ENCODE measurements at places on chromosomes 5 and 9.

DNA sequence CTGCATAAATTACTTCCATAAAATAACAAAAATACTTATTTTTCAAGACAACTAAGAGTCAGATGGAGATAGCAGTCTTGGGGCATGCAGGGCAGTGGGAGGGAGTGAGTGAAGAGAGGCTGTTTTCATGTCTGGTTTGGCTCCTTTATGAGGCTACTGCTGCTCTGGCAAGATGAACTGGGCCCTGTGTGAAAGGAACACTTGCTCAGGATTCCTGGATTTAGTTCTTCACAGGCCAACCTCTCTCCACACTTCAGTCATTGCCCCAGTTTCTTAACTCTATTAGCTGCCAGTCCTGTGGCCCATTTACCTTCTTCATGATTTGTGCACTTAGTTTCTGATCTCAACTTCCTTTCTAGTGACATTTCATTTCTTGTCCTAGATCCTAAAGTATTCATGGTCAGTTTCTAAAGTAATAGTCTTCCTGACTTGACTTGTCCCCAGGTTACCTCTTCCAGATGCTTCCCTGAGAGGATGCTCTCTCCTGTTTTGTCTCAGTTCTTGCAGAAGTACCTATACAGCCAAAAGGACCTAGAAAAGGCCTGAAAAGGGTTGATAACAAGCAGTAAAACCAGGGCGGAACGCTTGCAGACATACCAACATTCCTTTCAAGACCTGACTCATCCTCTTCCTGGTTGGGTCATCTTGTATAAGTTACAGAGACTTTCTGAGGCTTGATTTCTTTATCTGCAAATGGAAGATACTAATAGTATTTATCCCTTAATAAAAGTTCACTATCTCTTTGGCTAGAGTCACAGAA, 77.0 kb upstream of the ZFAND5 start:
- no peak for DNase-seq

DNA sequence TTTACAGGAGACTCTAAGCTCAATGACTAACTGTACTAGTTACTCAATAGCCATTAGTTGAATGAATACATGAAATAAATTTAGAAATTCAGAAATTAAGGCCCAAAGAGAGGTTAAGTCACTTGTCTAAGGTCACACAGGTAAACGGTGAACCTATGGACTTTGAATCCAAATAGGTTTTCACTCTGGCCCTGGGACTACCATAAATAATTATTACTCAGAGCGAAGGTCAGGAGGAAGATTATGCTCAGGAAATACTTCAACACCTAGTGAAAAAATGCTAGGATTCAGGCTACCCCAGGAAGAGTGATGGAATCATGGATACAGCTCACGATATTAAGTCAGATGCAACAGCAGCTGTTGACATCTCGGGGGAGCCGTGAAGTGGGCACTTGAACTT, 417.4 kb downstream of the GABRG2 start:
- DNase-seq: no peak

DNA sequence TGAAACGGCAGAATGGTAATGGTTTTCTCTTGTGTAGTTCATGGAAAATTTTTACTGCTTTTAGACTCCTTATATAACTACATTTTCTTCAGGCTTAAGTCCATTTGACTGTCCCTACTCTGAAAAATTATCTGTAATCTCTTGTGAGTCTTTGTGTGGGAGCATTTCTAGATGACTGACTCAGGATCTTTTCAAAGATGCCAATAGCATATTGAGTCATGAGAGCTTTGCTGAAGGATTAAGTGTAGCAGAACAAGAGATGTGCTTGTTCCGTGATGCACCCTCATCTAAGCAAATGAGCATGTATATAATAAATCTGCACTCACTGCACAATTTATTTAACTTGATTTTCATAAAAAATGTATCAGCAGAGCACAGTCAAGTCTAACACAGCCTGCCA, 298.7 kb upstream of the CDH6 start:
- no peak for DNase-seq

DNA sequence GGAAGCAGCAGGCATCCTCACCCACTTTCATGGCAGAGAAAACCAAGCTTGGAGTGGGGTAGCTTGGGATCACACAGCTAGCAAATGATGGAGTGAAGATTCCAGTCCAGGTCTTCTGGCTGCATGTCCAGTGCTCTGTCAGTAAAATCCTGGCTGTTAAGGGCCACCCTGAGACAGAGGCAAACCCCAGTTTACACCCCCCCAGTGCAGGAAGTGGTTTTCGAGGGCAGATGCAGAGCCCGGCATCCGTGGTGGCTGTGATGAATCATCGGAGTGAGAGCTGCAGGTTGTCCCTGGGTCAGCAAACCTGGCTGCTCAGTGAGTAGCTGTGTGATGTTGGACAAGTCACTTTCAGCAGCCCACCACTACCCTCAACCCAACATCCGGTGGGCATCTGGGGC, 115.4 kb downstream of the RGS3 start:
- peak; percentile 86 for DNase-seq

- no peak for DNase-seq
Measured at GRCh38 chr9:127303830-127304229, 39.3 kb downstream of the GARNL3 start.

GRCh38 chr5:2582507-2582906, 169.0 kb downstream of the IRX2 start:
- no peak for DNase-seq

DNA sequence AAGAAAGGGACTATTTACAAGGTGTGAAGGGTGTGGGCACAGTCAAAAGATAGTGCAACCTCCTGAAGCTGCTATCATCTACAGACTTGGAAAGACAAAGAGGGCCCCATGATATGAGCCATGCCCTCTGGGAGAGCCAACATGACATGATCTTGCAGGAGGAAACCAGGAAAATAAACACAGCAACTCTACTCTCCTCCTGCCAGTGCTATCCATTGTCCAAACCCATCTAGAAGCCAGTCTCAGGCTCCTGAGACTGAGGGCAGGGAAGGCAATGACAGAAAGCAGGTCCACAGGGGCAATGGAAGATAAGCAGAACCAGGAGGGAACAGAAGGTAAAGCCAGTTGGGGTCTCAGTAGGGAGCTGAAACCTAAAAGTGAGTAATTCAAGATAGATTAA, 37.1 kb downstream of the PLPP1 start:
- no peak for DNase-seq

GRCh38 chr5:131378721-131379541, 115.1 kb downstream of the CDC42SE2 start:
- DNase-seq: no peak

DNA sequence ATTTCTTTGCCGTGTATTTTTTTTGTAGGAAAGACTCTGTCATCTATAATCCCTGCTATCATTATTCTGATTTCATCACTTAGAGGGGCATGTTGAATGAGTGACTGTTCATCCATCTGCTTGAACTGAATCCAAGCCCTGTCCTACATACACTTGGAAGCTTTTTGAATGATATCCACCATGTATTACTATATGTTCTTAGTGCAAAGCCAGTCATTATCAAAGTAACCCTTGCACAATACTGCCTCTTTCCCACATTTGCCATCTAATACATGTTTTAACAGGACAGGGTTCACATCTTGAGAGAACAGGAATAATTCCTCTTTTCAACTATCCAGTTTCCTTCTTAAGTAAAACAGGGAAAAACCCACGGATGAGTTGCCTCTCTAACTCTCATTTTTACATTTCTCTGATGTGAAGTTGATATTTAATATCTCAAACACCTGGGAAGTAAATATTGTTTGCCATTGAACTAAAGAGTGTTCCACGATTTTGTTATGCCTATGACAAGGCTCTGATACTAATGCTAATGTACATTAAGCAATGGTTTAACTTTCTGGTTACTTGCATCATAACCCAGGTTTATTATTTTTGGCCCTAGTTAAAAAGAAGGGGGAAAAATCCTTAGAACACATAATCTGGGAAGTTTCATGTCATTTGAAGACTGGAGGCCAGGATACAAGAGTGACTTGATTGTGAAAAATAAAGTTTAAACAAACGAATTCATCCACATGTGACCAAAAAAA, 103.7 kb upstream of the TARS1 start:
- no peak for DNase-seq

- DNase-seq: peak; percentile 70
Measured at GRCh38 chr5:1005249-1005851, 3.3 kb upstream of the NKD2 start.

GRCh38 chr5:175617447-175617846, 40.4 kb upstream of the HRH2 start:
- DNase-seq: no peak

DNA sequence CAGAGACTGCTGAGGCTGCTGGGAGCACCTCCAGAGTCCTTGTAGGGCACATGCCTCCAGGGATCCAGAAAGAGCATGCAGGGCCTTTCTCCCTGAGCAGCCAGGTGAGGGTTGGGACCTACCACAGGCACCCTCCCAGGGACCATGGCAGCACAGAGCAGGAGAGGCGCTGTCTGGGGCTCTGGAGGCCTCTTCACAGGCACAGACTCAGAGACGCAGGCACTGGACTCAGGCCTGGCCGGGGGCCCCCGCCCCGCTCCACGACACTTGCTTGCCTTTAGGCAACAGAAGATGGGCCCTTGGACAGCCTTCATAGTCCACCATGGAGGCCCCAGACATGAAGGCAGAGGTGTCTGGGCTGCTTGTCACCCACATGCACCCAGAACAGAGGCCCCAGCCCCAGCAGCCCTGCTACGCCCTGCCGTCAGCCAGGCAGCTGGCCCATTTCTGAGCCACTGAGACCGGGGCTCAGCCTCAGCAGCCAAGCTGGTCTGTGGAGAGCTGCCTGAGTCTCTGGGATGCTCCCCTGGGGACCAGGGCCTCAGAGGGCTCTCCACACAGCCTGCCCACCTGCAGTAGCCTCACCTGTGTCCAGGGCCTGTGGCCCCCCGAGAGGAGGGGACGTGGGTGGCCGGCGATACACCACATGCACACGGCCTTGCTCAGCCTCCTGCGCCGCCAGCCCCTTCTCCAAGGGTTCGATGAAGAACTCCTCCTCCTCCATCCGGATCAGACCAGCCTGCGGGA, 72.8 kb downstream of the ADAMTS2 start:
- peak; percentile 67 for DNase-seq

DNA sequence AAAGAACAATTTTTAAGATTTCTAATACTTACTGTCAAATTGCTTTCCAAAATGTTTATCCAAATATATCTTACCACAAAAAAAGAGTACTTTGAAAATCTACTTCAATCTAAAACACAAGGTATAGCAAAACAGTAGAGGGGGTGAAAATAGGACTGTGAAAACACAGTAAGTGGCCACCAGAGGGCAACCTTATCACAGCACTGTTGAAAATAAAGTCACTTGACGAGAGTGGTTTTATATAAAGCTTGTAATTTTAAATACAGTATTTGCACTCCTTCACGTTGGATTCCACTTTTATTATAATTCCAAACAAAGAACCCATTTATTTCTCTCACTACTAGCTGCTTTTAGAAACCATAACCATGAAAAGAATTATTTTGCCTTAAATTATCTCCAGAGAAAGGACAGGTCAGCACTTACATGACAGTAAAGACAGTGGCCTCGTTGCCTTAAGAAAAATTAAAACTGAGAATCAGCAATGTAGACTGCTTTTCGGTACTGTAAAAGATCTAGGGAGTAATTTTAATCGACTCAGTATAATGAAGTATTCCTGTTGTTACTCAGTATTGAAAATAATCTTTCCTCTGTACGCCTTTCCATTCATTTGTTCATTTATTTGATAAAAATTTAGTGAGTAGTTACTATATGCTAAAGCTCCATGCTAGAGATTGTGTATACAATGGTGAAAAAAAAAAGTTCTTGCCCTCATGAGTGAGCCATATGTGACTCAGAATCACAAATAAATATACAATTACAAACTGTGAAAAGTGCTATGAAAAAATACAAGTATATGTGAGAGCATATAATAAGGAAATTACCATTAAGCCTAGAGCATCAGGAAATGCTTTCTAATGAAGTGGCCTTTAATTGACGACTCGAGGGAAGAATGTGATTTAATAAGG, 40.0 kb upstream of the CDK5RAP2 start:
- DNase-seq: no peak

DNA sequence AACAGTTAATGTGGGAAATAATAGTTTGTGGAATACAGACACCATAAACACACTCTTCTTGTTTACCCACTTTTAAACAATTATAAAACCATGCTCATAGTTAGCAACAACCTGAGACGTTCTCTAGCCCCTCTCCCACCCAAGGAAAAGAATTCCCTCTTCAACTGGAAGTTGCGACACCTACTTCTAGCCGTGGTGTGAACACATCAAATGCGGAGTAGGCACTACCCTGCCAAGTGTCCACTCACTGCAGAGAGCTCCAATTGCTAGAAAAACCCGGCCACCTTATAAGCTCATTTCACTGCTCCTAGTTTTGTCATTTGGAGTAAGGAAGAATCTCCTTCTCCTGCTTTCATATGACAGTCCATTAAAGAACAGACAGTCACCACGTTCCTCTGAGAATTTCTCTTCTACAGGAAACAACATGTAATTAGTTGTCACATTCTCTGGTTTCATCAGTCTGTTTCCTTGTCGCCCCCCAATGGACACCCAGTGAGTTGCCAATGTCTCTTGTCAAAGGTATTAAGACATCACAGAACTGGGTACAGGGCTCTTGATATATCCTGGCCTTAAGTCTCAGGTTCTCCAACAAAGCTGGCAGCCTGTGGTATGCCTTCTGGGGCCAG, 47.3 kb downstream of the PRLR start:
- DNase-seq: no peak

- DNase-seq: no peak
Measured at GRCh38 chr5:31614151-31615020, 24.5 kb upstream of the PDZD2 start.

DNA sequence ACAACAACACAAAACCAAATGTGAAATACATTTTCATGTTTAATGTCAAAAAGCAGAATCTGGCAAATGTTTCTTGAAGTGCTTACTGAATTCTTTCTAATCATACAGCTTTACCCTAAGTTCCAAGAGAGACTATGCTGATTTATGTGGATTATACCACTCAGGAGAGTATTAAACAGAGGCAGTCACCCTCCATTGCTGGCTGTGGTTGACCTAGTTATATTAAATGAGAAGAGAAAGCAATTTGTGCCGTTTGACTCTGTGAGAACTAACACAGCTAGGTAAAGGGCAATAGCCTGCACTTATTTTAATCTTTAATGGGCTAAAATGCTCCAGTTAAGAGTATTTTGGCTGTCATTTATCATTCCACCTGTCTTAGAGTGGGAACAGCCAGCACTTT, 62.6 kb downstream of the ELL2 start:
- DNase-seq: no peak

- no peak for DNase-seq
Measured at GRCh38 chr9:117073071-117073470, 341.8 kb downstream of the ASTN2 start.

- DNase-seq: no peak
Measured at GRCh38 chr9:69078581-69078980, 43.0 kb downstream of the FXN start.
